Adipose tissue (tissue), 3 donors: ENCODE measurements at places on chromosomes 11 and 22. TPM values are rescaled to one million over a fixed set of nuclear protein-coding genes. Genes with fewer than 3 reads are reported as not detected.

GUCD1 gene
- 73.6 TPM for polyA plus RNA-seq

C22orf31 gene
- not detected for polyA plus RNA-seq

OR4D5 gene
- not detected for polyA plus RNA-seq

MMP1 gene
- polyA plus RNA-seq = 1.1 TPM

TMEM191C gene
- polyA plus RNA-seq = 1.1 TPM

HOATZ gene
- not detected for polyA plus RNA-seq

FOLR2 gene
- 5.1 TPM for polyA plus RNA-seq

ZDHHC24 gene
- 12.2 TPM for polyA plus RNA-seq
